ENCODE measurements at places on chromosomes 4 and X.

DNA sequence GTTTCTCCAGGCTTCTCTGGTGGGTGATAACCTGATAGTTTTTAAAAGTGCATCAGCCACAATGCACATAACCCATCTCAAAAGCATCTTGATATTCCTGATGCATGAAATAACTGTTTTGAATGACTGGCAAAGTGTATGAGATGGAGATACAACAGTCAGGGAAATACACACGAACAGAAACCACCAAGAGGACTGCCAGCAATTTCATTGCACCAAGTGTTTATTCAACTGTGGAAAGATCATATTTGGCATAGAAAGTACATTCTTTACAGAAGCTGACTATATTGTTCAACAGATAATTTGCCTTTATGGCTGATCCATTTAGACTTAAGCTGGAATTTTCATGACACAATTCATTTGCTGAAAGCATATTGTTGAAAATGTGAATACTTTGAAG is 139.5 kb downstream of the SLIT2 start:
- no peak for DNase-seq

DNA sequence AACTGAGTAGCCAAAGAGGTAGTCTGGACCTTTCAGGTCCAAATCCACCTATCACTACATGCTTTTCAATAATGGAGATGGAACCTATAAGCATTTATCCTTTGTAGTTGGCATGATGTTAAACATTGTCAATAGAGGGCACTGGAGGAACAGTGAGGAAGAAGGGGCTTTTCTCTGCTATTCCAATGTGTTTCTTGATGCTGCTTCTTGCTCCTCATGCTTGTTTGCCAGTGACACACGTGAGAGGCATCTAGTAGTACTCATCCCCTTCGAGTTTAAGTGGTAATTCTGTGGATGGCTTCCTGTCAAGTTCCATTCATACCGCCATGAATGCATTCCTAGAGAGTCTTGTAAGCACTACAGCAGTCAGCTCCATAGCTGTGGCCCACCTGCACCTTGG is 84.0 kb downstream of the NAA11 start:
- DNase-seq = no peak

- no peak for DNase-seq
Observed at GRCh38 chr4:122884499-122884898, 37.9 kb downstream of the NUDT6 start.

GRCh38 chr4:135316266-135316779 is 1114.7 kb upstream of the PABPC4L start:
- DNase-seq = no peak

- DNase-seq = no peak
Observed at GRCh38 chr4:128517739-128518510, 230.3 kb upstream of the PGRMC2 start.

- no peak for DNase-seq
Observed at GRCh38 chrX:109719264-109719663, 13.8 kb downstream of the ACSL4 start.

GRCh38 chr4:56627985-56628384 is 53.1 kb downstream of the HOPX start:
- no peak for DNase-seq

DNA sequence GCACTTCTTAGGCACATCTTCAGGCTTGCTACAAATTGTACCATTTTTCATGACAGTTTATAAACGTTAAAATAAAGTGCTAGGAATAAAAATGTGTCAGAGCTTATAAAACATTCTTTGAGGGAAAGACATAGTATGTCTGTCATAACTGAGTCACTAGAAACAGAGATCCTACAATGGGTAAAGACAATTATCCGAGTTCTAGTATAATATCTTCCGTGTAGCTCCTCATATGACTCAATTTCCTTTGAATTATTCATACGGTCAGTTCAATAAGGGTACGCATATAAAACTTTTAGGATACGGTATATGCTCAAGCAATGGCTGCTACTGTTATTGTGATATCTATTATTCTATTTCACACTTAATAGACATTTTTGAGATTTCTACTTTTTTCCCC is 349.1 kb downstream of the PCDH10 start:
- no peak for DNase-seq

DNA sequence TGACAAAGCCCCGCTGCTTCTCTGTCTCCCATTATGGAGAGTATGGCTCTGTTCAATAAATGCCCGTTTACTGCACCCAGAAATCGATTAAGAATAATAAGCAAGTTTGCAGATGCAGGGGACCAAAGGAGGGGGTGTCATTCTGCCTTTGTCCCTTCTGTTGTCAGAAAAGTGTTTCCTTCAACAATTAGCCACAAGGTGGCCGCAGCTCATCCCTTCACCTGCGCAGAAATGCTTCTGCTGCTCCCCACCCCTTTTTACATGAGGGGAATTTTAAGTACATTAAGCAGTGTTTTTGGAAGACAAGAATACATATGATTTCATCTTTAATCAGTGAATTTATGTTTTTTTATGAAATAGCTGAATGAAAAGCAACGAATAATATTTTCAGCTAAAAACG is 175.6 kb upstream of the ARX start:
- no peak for DNase-seq

- no peak for DNase-seq
Observed at GRCh38 chrX:40971736-40972135, 113.5 kb upstream of the USP9X start.

GRCh38 chr4:11720292-11720691 is 291.6 kb upstream of the HS3ST1 start:
- no peak for DNase-seq

DNA sequence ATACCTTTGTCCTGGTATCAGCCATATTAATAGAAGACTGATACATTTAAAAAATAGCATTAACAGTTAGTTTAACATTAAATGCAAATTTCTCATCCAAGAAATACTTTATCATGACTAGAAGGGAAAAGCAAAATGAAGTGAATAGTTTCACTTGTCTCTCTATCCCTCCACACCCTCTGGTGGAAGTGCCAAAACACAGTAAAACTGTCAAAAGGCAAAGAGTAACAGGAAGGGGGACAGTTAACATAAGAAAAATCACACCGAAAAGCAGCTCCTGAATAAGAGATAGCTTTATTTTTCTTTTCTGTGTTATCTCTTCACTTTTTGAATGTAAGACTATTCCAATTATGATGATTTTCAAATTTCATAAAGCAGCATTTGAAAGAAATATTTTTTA is 187.2 kb downstream of the FBXW7 start:
- no peak for DNase-seq

GRCh38 chrX:16606142-16606720 is 43.7 kb upstream of the S100G start:
- DNase-seq = no peak

GRCh38 chrX:133859860-133860259 is 125.5 kb downstream of the GPC3 start:
- DNase-seq = no peak

- no peak for DNase-seq
Observed at GRCh38 chrX:50967736-50968135, 57.2 kb downstream of the BMP15 start.

DNA sequence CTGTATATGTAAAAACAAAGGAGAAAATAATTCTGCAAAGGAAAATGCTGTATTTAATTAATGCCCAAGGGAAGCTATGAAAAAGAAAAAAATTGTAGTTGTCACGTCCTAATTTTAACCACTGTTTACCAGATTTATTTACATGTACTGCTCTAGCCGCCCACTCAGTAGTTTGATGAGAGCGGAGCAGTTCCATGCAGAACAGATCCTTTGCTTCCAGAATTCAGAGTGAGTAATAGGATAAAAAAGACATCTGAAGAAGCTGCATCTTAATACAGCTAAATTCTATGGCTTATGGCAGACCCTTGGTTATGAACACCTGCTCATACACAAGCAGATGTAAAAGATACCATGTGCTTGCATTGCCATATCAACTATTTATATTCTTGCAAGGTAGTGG is 287.0 kb downstream of the GASK1B start:
- no peak for DNase-seq

DNA sequence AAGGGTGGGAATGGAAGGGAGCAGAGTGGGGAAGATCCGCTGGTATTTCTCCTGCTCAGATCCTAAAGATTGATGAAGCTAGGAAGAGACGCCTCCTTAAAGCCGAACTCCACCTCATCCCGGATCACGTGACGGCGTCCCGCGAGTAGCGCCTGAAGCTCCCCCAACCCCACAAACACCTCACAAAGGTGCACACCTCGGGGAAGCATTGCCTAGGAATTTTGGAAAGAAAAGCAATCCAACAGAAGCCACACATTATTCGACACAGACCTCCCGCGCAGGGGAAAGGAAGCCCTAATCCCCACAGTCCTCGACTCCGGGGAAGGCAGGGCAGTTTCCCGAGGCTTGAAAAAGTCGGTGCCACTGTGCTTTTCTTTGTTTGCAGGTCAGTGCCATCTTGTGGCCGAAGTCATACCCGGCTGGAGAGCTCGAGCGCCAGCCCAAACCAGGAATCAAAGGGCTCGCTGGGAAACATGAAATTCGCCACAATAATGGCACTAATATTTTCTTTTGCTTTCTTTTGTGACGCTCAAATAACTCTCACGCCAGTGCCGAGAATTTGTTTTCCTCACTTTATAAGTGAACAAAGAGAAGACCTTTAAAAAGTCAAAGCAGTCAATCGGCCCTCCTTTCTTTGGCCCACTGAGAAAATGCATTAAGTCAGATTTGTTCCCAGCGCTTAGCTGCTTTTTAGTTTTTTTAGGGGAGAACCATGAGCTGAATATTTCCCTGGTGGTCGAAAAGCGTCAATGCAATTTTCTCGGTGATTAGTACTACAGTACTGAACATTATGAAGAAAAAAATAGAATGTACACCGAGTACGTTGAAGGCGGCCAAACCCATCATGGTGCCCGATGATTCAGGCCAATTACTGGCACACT is at the start of gene NPY1R:
TSS of gene NPY1R (minus strand) at position 71 of the 881 bp plus-strand sequence. CDS start 6,042 bp downstream, outside the sequence.
- no peak for DNase-seq

GRCh38 chrX:13932416-13932815 is 97.3 kb downstream of the GEMIN8 start:
- no peak for DNase-seq

DNA sequence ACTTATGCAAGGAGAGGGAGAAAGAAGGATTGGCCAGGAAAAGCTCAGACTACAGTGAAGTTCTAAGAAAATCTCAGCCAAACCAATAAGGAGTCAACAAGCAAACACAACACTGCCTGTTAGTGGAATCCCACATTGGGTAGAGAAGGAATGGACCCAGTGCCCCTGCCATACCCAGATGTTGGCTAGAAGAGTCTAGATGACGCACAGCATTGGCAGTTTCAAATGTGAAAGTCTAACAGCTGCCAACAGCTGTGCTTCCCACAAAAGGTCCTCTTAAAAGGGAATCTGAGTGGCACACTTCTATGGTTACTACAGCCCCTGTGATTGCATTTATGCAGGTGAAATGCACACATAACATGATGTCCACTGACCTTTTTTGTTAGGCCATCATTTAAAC is 37.2 kb upstream of the CPEB2 start:
- DNase-seq = no peak

- DNase-seq = no peak
Observed at GRCh38 chr4:153450544-153450917, 15.6 kb upstream of the TMEM131L start.

DNA sequence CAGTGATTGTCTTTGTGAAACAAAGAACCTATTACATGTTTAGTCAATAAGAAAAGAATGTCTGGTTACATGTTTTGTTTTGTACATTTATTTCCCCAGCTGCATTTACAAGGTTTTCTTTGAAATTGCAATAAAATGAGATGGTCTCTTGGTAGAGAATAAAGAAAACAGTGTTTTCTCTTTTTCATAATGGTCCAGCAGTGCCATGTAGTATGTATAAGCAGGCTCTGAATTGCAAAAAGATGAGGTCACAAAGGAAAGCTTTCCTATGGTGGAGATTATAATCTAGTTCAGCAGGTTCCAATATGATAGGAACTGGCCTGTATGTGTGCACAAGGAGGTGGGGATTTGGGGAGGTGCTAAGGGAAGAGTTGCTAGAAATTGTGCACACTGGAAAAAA is 1417.3 kb downstream of the STIM2 start:
- DNase-seq = no peak

GRCh38 chrX:71225676-71226075 is 2.7 kb downstream of the GJB1 start:
- no peak for DNase-seq

- no peak for DNase-seq
Observed at GRCh38 chr4:2359591-2360395, 58.7 kb downstream of the ZFYVE28 start.

DNA sequence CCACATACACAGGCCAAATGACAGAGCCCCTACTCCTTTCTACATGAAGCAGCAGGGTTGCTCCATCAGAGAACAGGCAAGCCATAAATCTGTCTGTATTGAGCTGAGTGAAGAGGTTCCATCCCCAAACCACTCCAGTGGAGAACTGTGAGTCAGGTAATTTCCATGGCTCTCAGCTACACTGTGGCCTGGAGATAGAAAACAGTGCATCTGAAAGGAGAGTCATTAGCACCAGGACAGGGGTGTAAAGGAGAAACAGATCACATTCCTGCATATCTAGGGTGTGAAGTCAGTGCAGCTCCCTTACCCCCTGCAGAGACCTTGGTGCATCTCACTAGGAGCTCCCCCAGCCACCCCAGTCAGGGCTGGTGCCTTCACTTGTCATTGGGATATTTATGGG is 314.7 kb downstream of the CHIC1 start:
- no peak for DNase-seq

GRCh38 chr4:41095973-41096372 is 118.4 kb downstream of the APBB2 start:
- DNase-seq = no peak

- no peak for DNase-seq
Observed at GRCh38 chr4:71472946-71473345, 134.1 kb downstream of the SLC4A4 start.

DNA sequence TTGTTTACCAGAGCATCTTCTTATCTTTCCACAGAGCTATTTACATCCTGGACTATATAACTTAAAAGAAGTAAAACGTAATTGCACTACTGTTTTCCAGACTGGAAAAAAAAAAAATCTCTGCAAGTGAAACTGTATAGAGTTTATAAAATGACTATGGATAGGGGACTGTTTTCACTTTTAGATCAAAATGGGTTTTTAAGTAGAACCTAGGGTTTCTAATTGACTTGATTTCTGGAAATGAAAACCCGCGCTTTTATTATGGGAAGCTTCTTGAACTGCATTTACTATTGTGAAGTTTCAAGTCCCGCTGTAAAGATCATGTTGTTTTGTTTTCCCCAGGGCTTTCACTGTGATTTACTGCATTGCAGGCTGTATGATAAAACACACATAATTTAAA is 162.7 kb downstream of the STIM2 start:
- DNase-seq = no peak

All from activated CD4-positive, alpha-beta T cell treated with anti-CD3 and anti-CD28 coated beads for 1 hour (primary cell).